ENCODE measurements at places on chromosomes 1 and 21. TPM values are rescaled to one million over a fixed set of nuclear protein-coding genes. Genes with fewer than 3 reads are reported as not detected.

The CD58 gene
- polyA plus RNA-seq = 11.7 TPM

The OR2G6 gene
- polyA plus RNA-seq = not detected

DNA sequence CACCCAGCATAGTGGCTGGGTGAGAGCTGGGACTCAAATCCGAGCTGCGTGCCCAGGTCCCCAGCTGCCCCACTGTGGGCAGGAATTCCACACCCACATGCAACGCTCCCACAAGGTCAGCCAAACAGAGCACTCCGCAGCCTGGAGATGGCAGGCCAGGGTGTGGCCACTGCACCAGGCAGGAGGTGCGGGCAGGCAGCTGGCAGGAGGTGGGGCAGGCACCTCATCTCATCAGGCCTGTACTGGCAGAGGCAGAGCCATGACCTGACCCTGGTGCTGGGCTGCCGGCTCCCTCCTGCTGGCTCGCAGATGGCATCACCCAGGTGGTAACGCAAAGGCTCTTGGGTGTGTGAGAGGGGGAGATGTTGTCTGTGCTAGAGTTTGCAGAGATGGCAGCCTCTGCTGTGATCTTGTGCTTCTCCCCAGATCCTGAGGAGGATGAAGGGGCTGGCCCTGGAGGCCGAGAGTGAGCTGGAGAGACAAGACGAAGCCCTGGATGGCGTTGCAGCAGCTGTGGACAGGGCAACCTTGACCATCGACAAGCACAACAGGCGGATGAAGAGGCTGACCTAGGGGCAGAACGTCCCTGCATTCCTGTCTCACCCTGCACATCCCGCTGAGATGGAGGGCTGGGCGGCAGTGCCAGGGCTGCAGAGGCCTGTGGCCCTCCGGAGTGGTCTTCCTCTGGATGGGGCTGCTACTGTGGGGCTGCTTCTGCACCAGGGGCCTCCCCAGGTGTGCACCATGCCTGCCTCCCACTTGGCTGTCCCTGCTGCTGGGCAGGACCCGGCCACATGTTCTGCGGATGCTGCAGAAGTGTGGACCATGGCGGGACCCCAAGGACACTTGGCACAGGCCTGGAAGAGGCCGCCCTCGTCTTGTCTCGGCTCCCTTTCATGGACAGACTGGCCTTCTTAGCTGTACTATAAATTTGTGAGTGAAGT, 35.1 kb upstream of the PRSS38 start:
- no peak for DNase-seq

The UTP25 gene
- polyA plus RNA-seq = 6.8 TPM

The NR1I3 gene
- polyA plus RNA-seq = not detected

The TMEM269 gene
- polyA plus RNA-seq = not detected

- DNase-seq = no peak
These were observed 8.5 kb downstream of the GPBP1L1 start for GRCh38 chr1:45677751-45678245.

DNA sequence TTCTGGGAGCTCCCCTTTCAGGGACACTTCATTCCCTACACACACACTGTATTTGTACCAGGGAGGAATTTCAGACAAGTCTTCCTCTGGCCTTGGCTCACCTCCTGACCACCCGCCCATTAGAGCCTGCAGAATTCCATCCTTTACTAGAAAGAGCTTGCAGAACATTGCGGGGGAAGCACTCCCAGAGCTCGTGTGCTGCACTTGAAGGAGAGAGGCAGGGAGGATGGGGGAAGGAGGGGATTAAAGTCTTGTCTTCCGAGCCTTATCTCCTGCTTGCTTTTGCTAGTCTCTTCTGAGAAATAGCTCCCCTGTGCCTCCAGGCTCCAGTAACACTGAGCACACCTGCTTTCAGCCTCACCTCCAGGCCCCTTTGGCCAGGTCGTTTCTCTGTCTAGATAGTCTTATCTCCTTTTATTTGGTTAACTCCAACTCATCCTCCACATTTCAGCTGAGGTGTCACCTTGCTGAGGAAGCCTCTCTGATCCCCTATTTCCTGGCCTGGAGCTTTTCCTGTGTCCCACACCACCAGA, 62.0 kb downstream of the PCNX2 start:
- no peak for DNase-seq

DNA sequence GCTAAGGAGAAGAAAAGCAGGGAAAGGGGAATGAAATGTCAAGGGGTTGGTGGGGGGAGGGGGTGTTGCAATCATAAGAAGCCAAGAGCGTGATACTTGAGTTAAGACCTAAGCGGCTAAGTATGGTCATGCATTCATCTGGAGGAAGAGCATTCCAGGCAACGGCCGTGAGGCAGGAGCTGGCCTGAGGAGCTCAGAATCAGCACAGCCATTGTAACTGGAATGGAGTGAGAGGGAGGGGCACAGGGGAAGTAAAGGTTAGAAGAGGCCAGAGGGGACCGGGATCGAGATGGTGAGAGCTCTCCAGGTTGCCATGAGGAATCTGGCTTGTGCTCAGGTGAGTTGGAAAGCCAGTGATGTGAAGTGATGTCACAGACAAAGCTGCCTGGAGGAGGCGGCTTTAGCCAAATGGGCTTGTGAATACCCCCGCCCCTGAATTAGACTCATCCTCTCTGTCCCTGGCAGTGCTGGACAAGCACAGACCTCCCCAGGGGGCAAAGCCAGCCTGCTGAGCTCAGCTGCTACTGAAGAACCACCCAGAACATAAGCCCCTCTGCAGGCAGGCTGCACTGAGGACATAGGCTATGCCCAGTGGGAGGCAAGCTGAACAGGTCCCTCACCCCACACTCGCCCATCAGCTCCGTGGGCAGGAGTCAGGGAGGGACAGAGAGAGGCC, 61.1 kb upstream of the LAPTM5 start:
- DNase-seq = no peak

DNA sequence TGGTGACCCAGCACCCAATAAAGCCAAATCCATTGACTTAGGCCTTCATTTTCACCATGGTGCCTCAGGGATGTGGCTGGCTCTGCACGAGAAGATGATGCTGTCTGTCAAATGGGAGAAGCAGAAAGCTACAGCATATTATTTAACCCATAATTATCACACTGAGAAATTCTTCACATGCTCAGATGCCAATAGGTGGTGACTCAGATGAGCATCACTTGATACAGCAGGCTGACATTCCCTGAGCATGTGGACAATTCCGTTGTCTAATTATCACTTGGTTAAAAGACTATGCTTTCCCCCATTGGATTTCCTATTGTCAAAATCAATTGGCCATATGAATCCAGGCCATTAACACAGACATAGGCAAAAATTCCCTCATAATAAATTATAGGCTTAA, 44.0 kb upstream of the HSD3B1 start:
- no peak for DNase-seq

- DNase-seq = no peak
These were observed 14.5 kb upstream of the CFHR4 start for GRCh38 chr1:196873385-196873784.

DNA sequence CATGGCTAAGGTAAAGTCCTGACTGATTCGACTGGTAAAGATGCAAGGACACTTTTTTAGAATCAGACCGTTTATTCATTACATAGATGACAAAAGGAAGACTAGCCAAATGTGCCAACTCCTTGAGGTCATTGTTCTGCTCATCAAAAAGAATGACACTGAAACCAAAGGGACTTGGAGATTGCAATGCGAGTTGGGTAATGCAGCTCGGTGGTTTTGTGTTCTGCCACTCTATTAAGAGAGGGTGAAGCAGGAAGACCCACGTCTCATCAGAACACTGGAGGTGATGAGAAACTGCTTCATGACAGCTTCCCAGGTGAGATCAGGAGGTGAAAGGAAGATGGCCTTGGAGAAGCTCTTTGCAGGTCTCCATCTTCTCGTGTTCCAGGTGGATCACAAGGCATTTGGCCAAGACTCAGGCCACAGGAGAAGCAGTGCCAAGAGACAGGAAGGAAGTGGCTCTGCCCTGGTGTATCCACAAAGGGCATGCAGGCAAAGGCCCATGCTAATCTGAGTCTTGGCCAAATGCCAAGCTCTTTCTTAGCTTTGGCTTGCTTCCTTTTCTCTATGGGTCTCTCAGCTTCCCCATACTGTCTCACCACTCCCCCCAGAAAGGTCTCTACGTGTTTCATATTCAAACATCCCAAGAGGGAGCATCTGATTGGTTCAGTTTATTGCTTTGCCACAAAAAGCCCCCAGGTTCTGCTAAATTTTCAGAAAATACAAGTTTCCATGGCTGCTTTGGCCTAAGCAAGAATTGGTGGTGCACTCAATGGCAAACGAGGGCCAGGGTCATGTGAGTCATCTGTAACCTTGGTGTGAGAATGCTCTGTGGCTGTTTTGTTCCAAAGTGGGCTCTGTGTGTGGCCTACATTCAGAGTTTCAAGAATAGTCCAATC, 5.7 kb upstream of the CCT8 start:
- no peak for DNase-seq

Measured in BJ (cell line).